ENCODE measurements at places on chromosomes 7 and 10.

DNA sequence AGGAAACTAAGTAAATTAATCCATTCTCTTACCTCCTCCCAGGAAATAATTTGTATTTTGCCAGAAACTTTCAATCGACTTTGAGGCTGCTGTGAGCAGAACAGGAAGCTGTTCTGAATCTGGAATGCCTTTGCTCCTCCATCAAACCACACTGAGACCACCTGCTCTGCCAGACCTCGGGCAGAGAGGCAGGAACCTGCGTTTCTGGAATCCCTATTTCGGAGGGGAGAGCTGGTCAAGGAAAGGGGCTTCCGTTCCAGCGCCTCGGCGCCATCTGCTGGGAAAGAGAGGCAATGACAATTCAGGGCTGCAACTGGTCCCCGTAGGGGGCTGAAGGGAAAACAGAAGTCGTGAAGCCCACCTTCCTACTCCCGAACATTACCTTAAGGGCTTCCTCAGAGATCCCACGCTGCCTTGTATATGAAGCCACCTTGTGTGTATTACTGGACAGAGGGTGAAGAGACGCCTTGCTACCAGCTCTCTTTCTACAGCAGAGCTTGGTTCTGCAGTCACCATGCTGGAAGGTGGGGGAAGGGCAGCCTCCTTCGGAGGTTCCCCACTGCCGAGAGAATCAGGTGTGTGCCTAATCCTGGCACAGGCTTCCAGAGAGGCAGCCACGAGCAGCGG, 31.2 kb downstream of the ZNF467 start:
- peak; percentile 47 for DNase-seq

GRCh38 chr7:128940494-128941322, 3.0 kb downstream of the IRF5 start:
- DNase-seq, result peak; percentile 8

DNA sequence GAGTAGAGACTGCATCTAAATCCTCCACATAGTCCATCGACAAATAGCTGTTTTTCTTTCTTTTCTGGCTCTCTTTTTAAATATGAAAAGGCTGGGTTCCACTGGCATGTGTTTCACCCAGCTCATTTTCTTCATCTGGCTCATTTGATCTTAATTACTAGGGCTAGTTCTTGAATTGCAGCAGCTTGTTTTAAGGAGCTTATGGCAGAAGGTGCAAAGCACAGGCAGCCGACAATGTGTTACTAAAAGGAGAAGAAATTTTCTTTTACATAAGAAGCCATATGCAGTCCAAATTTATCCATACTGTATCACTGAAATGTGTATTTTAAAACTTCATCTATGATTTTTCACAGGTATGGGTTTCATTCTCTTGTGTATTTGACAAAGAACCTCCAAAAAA, 205.6 kb upstream of the PTER start:
- no peak for DNase-seq

GRCh38 chr10:43219848-43220247, 47.0 kb downstream of the RASGEF1A start:
- no peak for DNase-seq

DNA sequence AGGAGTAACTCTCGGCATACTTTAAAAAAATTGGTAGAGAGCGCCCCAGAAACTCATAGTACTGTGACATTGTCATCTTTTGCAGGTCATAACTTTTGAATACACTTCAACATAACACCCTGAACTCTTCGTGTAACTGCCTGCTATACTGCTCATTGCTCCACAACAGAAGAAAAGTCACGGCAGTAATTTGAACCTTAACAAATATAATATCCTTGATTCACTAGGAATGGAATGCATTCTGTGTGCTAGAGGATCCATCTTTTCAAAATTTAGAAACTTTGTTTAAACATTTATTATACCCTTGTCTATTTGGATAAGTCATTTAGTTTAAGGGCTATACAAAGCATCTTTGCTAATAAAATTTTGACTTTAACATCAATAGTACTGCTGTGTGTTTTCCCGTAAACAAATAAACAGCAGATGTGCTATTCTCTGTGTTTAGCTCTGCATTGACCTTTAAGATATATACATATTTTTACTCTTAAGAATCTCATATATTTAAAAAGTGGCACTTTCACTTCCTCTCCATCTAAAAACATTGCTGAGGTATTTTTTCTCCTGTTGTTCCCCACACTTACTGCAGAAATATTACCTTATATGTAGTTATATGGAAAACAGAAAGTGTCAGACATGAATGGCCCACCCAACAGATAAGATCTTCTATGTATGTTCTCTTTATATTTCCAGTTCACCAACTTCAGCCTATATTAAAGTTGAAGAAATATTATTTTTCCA, 217.6 kb upstream of the TMEM229A start:
- DNase-seq, result no peak

DNA sequence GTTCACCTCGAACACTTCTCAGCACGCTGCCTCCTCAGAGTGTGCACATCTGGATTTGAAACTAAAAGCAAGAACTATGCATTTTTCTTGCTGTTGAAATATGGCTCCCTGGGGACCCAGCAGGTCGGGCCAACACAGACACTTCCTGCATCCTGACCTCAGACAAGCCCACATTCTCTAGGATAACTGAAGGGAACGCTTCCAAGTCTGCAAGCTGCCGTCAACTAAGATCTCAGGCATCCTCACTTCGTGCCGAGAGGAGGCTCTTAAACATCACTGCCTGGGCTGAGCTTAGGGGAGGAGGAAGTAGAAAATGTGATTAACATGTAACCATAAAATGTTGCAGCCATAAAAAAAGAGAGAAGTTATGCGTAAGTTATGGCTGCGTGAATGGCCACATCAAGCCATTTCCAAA, 65.5 kb downstream of the PYROXD2 start:
- no peak for DNase-seq

GRCh38 chr10:125137601-125138438, 22.5 kb downstream of the CTBP2 start:
- no peak for DNase-seq

GRCh38 chr7:69982197-69982596, 383.9 kb downstream of the AUTS2 start:
- no peak for DNase-seq

- no peak for DNase-seq
Observed at GRCh38 chr10:124008681-124009080, 84.7 kb downstream of the CHST15 start.

All from CD4-positive, CD25-positive, alpha-beta regulatory T cell (primary cell).